ENCODE measurements at places on chromosomes 12 and 14.

DNA sequence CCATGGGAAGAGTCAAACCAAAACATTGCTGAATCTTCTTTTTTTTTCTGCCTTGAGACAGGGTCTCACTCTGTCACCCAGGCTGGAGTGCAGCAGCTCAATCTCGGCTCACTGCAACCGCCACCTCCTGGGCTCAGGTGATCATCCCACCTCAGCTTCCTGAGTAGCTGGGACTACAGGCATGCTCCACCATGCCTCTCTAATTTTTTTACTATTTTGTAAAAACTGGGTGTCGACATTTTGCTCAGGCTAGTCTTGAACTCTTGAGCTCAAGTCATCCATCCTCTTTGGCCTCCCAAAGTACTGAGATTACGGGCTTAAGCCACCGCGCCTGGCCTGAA lies 1.5 kb upstream of the KRT75 start:
- no peak for DNase-seq

DNA sequence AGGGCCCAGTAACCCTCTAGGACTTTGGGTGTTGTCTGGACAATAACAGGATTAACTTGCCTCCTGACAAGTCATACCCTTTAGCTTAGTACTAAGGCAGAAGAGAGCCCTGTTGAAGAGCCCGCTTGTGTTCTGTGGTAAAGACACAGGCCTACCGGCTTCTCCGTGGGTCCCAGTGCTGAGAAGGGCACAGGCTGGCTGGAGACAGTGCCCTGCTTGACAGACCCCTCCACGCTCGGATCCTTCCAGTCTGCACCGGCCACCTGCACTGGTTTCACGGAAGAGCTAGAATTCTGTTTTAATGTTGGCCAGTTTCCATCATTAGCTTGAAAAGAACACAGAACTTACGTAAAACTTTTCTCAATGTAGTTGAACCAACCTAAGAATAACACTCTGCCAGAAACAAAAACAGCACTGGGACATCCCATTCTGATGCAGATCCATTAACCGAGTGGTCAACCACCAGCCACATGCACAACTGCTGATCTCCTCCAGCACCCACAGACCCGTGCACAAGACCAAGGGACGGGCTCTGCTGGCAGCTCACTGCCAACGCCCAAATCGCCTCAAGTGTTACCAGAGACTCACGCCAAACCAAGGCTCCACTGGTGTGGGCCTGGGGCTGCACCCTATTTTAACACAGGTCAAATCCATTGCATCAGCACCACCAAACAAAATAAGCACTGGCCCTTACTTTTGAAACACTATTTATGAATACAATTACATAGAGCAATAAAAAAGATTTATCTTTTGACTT lies 27.1 kb downstream of the ZFYVE21 start:
- no peak for DNase-seq

- no peak for DNase-seq
Observed at GRCh38 chr12:38160318-38161122, 156.1 kb upstream of the ALG10B start.

GRCh38 chr12:2064071-2064507 lies 11.3 kb downstream of the CACNA1C start:
- DNase-seq = no peak

- DNase-seq = peak; percentile 54
Observed at GRCh38 chr12:119179335-119180021, 747 bp downstream of the HSPB8 start.

DNA sequence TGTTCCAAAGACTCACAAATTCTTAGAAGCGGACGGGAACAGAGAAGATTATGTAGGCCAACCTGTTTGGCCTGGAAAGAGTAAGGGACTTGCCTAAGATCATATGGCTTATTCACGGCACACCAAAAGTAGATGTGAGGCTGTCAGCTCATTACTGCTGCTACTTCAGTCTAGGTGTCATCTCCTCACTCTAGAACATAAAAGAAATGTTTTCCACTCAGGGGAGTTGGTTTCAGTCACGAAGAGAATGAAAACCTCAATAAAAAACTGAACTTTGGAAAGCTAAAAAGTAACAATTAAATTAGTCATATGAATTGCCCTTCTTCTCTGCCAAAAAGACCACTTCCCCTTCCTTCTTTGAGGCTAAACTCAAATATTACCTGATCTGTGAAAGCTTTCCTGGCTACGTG lies 658 bp upstream of the CEP128 start:
- DNase-seq = no peak

DNA sequence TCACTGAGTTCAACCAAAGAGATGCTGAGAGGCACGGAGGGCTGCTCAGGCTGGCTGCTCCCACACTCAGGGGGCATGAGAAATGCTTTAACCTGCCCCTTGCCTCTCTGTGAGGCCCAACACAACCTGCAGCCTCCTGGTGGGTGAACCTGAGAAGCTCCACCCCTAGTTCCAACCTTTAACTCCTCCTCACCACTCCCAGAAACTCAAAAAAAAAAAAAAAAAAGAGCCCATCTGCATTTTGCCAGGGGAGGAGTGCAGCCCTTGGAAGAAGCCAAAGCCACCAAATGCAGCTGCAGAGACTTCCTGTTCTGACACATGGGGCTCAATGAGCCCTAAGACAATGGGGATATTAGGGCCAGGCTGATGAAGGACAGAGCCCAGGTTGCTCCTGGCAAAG lies 8.9 kb downstream of the KRT4 start:
- no peak for DNase-seq

- no peak for DNase-seq
Observed at GRCh38 chr14:89746654-89747053, 207.9 kb downstream of the EFCAB11 start.

- DNase-seq = no peak
Observed at GRCh38 chr12:42725809-42726208, 136.3 kb upstream of the PRICKLE1 start.
